Activated CD4-positive, alpha-beta T cell treated with anti-CD3 and anti-CD28 coated beads, Interleukin-2, amount 50 U/mL, for 4 hours (primary cell): ENCODE measurements at places on chromosomes 12 and 14.

GRCh38 chr14:92846162-92846897 lies 52.2 kb downstream of the GOLGA5 start:
- no peak for DNase-seq

GRCh38 chr12:2769866-2770533 lies 24.8 kb upstream of the FKBP4 start:
- DNase-seq: no peak

GRCh38 chr12:26466726-26467125 lies 271.4 kb downstream of the SSPN start:
- DNase-seq: no peak

- DNase-seq: no peak
Measured at GRCh38 chr12:64256166-64256800, 34.2 kb upstream of the KICS2 start.

DNA sequence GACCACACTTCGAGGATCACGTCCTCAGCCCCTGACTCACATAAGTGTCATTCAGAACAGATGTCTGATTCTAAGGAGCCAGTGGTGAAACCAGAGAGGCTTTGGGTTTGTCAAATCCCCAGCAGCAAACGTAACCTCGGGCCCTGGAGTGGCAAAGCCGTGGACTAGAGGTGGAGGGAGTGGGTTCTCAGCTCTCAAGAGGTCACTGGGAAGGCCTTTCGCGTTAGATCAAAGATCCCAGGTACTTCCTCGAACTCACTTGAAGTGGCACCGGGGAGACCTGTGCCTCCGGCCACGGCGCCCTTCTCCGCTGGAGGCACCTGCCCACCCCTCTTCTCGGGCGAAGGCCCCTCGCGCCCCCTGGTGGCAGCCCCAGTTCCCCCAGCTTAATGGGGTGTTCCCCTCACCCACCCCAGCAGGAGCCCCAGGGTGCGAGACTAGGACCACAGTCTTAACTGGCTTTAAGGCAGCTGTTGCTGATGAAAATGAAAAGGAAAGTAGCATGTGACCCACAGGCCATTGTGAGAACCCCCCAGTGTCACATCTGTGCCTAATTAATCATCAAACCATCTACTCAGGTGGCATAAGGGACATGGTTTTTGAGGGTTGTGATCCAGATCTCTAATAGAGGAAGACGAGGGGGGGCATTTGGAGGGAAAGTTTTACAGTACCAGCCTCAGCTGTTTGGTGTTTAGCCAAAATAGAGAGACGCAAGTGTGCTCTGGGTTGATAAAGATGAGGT lies 672 bp upstream of the ESR2 start:
- DNase-seq: peak; percentile 81

DNA sequence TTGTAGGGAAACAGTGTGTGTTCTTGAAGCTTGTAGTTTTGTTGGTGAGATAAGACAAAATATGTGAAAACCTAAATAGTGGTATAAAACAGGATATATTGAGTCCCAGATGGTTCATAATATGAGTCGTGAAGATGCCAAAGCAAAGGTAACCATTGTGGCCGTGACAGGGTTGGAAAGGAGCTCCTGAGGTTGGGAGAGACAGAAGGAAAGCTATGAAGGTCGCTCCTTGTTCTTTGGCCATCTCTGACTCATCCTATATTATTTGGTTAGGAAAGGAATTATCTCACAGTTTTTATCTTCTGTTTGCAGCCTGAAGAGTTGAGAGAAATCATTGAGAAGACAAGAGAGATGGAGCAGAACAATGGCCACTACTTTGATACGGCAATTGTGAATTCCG lies 27.1 kb downstream of the ATP6V1D start:
- no peak for DNase-seq

DNA sequence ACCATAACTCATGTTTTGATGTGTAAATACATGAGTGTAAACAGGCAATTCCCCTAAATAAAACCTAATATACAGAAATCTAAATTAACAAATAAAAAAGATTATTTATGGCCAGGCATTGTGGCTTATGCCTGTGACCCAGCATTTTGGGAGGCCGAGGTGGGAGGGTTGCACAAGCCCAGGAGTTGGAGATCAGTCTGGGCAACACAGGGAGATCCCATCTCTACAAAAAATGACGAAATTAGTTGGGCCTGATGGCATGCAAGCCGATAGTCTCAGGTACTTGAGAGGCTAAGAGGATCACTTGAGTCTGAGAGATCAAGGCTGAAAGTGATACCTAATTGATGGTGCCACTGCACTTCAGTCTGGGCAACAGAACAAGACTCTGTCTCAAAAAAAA lies 48.7 kb downstream of the BCAT1 start:
- no peak for DNase-seq

DNA sequence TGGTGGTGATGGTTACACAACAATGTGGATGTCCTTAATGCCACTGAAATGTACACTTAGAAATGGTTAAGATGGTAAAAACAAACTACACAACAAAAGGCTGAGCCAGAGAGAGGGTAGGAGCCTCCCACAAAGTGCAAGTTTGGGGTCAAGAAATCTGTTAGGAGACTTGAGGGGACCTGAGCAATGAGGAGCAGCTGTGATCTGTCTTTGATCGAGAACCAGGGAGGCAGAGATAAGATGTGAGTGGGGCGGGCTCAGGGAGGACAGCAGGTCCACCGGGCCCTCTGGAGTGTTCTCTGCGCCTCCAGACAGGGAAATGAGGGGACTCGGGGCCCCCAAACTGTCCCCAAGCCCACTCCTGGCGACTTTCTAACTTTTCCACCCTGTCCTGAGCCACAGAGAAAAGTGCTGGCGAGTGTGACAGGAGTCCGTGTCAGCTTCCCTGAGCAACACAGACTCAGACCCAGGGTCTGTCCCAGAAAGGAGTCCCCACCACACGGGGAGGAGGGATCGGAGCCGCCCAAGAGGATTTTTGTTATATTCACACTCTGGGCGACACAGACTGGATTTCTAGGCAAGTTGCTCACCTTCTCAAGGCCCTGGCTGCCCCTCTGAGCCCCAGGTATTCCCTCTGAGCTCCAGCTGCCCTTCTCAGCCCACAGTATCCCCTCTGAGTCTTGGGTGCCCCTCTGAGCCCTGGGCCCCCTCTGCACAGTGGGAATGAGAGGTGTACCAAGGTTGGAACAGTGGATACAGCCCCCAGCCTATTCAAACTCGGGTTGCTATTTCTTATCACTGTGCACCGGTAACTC lies 11.5 kb upstream of the SCARB1 start:
- DNase-seq: no peak

GRCh38 chr14:90062822-90063539 lies 1.2 kb downstream of the KCNK13 start:
- no peak for DNase-seq

DNA sequence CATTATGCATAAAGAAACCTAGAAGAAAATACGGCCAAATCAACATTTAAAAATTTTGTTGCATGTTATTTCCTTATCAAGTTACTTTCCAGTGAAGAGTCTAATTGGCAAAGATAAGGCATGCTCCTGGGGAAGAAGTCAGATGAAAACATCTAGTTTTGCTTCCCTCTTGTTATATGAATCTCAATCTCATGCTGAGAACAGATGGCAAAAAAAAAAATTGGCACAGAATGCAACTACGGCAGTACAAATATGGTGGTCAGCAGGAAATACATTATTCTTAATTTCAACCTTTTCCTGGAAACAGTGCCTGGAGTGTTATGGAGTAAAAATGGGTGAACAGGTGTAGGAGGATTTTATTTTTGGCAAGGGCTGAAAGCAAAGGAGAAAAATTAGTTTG lies 32.8 kb downstream of the HECTD4 start:
- DNase-seq: no peak

DNA sequence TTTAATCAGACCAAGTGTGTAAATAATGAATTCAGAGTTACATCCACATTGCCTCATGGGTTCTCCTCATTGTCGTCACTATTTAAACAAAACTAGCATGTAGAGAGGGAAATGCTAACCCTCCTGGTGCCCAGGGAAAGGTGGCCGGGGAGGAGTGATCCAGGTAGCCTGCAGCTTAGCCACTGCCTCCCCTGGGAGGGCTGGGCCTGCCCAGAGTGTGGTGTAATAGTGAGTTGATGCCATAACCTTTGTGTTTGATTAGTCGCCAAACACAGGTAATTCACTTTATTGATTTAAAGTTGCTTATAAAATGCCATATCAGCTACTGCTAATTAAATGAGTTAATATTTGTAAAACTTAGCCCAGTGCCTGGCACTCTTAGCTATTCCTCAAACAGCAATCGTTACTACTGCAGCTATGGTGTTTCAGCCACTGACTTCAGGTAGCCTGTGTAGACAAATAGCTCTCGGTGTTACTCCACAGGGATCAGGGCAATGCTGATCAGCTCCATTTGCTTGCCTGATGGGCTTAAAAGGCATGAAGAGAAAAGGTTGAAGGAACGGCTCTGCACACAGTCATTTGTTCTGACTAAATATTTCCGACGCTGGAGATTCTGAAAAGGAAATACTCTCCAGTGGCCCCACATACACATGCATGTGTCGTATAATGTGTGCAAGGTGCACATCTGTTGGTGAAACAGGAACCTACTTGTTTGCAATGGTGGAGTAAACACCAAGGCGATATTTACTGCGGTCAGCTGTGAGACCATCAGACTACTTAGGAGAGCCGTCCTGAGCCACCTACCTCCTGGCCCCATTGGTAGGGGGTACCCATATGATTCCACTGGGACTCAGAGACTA lies 45.7 kb upstream of the PRMT8 start:
- no peak for DNase-seq

DNA sequence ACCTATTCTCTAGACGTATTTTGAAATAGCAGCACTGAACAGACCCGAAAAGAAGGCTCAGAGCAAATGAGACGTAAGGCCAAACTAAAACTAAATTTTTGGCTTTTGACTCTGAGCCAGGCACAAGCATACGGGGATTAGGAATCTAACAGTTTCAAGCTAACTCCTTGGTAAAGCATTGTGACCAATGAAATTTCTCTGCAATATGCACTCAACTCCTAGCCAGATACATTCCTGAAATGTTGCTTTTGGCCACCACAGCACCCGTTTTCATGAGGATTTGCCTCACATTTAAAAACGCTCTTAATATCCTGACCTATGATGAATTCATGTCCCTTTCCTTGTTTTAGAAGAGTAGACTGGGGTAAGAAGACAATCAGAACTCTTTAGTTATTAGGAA lies 53.1 kb upstream of the NPFF start:
- no peak for DNase-seq

DNA sequence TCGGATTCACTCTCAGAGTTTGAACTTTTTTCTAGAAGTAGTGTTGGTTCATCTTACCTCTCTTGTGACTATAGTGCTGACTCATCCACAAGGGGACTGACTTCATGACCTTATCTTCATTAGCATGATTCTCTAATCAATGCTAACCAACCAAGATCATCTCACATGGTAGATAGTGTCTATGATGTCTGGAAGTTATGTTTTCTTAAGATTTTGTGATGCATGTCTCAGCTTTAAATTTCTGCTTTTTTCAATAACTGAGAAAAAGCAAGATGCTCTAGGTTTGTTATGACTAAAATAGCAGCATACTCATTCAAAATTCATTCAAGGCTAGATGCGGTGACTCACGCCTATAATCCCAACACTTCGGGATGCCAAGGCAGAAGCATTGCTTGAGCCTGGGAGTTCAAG lies 12.3 kb upstream of the SLC35E3 start:
- DNase-seq: no peak

- DNase-seq: no peak
Measured at GRCh38 chr12:126897102-126897501, 1369.9 kb upstream of the TMEM132C start.

DNA sequence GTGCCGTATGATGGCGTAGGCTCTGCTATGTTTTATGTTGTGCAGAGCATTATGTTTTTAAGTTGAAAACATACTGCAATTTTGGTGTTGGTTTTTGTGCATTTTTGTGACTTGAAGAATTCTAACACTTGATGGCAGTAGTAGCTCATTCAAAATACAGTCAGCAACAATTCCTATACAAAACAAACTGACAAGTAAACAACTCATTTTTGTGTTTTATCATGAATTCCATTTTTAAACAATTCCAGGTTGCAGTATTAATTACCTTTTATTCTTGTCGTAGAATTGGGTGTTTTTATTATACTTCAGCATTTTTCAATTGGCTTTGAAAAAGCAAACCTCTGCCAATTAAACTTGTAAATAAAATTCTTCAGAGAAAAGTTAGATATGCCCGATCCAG lies 4.1 kb upstream of the CCER1 start:
- no peak for DNase-seq

DNA sequence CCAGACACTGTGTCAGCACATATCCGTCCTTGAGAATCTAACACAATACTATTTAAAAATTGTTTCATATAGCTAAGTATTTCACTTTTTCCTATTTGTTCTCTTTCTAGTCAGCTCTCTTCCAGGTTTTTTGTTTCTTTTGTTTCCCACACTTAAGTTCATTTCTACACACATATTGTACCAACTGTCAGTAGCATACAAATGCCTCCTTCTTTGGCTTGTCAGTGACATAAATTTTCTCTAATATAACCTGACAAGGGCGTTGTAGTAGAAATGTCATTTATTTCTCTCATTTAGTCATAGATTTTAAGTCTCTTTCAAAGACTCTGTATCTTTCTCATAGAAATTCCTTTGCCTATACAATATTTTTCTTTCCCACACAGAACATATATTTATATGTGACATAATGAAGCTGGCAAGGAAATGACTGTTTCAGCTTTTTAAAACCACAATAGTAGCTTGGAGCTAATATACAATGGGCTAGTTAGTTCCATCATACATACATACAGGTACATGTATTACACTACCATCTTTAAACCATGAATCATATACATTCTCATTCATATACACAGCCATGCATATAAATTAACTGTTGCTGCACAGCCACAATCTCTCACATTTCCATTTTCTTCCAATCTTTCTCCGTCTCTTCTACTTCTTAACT lies 42.3 kb upstream of the EPS8 start:
- no peak for DNase-seq

- DNase-seq: no peak
Measured at GRCh38 chr12:86712425-86712843, 456.2 kb upstream of the MGAT4C start.

DNA sequence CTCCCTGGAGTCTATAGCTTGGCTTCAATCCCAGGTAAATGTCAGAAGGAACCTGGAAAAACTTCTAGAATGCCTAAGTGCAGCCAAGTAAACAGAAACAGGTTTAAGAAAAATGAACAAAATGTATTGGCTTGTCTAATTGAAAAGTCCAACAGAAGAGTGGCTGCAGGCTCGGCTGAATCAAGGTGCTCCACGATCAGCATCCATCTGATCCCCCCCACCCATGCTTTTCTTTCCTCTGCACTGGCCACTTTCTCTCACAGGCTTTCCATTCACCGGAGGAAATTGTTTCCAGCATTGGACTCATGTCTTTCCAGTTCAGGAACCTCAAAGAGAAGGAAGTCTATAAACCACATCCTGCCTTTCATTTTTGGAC lies 42.0 kb upstream of the C14orf180 start:
- no peak for DNase-seq
